ENCODE measurements at places on chromosomes 4 and X.

GRCh38 chr4:147828331-147828905 lies 96.5 kb downstream of the ARHGAP10 start:
- no peak for DNase-seq

DNA sequence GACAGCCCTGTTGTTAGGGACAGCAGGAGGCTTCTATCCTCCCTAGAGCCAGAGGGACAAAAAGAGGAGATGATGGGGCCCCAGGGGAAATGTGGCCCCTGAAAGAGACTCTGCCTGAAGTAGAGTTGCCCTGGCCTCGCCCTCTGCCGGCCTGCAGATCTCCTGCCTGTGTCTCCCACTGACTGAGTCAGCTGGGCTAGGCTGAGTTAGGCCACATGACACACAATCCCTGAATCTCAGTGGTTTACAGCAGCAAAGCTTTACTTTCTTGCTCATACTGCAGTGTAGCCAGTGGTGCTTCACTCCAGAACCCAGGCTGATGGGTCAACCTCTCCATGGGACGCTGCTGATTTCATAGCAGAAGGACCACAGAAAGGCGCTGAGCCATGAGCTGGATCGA lies 23.5 kb downstream of the DRD5 start:
- no peak for DNase-seq

- no peak for DNase-seq
These were observed 376.0 kb downstream of the BCOR start for GRCh38 chrX:39721566-39722279.

GRCh38 chr4:82230306-82230705 lies 143.5 kb downstream of the HNRNPD start:
- no peak for DNase-seq

GRCh38 chr4:8763966-8764901 lies 107.4 kb downstream of the HMX1 start:
- no peak for DNase-seq

DNA sequence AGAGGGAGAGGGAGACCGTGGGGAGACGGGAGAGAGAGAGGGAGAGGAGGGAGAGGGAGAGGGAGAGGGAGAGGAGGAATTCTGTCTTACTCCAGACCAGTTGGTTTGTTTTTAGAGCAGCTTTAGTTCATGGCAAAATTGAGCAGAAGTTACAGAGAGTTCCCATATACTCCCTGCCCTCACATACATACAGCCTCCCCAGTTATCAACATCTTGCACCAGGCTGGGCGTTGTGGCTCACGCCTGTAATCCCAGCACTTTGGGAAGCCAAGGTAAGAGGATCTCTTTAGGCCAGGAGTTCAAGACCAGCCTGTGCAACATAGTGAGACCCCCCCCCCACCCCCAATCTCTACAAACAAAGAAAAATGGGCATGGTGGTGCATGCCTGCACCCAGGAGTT lies 79.8 kb upstream of the OGT start:
- DNase-seq = no peak

DNA sequence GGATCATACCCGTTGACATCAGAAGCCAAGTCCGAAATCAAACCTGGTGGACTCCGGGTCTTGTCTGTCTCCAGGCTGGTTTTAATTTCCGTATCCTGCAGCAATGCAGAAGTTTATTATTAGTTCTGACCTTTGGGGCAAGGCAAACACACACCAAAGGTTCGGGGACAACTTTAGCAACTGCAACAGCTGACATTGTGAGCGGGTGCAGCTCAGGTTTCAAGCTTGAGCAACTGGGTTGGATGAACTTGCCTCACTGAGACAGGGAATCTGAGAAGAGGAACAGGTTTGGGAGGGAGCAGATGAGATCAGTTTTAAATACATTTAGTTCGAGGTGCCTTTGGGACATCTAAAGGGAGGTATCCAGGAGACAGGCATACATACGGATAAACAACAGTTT lies 110.7 kb downstream of the GNL3L start:
- DNase-seq = peak; percentile 0

DNA sequence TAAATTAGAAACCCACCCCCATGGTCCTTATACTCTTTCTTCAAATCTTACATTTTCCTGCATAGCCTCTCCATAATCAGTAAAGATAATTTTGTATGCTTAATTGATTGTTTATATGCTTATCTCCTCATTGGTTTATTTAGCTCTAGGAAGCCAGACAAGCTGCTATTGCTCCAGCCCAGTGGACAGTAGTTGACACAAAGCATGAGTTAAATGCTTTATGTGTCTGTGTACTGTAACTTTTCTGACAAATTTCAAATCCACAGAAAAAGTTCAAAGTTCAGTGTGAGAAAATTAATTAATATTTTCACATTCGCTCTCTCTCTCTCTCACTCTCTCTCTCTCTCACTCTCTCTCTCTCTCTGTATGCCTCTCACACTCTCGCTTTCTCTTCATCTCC lies 181.7 kb downstream of the GABRB1 start:
- DNase-seq = no peak

DNA sequence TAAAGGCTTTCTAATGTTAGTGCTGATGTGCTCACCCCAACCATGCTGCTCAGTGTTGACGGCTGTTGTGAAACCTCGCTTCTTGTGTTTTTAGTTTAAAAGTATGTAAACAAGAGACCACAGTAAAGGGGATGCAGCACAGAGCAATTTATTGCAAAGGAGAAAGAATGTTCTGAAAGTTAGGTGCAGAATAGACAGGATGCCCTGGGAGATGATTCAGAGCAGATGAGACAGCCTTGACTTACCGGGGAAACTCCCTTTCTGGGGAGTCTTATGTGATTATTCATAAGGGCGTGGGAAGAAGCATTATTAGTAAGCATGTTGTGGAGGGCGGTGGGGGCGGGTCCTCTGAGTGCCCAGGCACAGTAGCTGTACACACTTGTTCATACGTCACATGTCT lies 47.7 kb downstream of the EVC start:
- peak; percentile 61 for DNase-seq

- no peak for DNase-seq
These were observed 80.5 kb downstream of the HNRNPD start for GRCh38 chr4:82293304-82293703.

- no peak for DNase-seq
These were observed 749.4 kb downstream of the GRID2 start for GRCh38 chr4:93053140-93053539.

DNA sequence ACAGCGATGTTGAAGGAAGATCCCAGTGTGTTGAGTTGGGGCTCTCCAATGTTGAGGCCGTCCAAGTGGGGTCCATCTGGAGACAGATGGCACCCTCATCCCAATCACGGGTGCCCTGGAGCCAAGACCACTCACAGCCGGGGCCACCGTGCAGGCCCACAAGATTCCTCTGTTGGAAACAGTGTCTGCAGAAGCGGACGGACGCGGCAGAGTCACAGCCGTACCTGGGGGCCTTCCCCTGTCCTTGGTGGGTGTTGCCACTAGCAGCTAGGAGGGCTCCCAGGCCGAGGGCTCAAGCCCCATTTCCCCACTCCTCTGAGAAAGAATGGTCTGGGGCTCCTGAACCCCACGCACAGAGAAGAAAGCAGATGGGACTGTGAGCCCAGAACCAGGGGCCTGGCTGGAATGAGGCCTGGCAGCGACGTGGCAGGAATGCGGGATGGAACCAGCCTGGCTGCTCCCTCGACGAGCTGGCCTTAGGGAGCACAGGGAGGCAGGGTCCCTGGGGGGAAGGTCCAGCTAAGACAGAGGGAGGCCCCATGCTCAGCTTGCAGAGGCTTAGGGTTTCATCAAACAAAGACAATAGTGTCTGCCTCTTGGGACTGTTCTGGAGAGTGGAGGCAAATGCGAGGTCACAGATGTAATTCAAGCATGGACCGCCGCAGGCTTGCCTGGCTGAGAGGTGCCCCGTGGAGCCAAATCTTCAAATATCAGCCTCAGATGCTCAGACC lies 228.9 kb downstream of the AFAP1 start:
- no peak for DNase-seq

- DNase-seq = no peak
These were observed 1890.7 kb upstream of the PCDH10 start for GRCh38 chr4:131258361-131258760.

GRCh38 chrX:47573341-47574075 lies 8.7 kb upstream of the TIMP1 start:
- peak; percentile 4 for DNase-seq

DNA sequence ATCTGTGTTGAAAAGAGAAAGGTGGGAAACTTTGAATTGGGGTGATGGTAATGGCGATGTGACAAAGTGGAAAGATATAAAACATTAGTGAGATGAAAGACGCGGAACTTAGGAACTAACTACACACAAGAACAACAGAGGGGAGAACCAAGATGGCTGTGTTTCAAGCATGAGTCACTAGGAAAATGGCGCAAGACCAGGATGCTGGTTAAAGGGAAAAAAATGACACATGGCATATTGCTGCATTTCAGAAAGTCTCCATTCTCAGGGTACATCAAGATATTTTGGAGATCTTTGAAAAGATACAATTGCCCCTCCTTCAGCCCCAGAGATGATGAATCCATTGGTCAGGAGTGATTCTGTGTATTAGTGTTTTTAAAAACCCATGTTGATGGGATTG lies 164.4 kb downstream of the FBXO8 start:
- no peak for DNase-seq

- DNase-seq = no peak
These were observed 19.1 kb downstream of the VSIG4 start for GRCh38 chrX:66020631-66021334.

- DNase-seq = no peak
These were observed 124.5 kb upstream of the NOCT start for GRCh38 chr4:138890891-138891570.

- DNase-seq = no peak
These were observed 126.8 kb downstream of the IRF2 start for GRCh38 chr4:184347251-184348239.

DNA sequence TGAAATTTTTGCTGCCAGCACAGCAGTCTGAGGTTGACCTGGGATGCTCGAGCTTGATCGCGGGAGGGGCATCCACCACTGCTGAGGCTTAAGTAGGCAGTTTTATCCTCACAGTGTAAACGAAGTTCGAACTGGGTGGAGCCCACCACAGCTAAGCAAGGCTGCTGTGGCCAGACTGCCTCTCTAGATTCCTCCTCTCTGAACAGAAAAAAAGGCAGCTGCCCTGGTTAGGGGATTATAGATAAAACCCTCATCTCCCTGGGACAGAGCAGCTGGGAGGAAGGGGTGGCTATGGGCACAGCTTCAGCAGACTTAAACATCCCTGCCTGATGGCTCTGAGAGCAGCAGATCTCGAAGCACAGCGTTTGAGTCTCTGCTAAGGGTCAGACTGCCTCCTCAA lies 314.6 kb downstream of the STPG2 start:
- no peak for DNase-seq

DNA sequence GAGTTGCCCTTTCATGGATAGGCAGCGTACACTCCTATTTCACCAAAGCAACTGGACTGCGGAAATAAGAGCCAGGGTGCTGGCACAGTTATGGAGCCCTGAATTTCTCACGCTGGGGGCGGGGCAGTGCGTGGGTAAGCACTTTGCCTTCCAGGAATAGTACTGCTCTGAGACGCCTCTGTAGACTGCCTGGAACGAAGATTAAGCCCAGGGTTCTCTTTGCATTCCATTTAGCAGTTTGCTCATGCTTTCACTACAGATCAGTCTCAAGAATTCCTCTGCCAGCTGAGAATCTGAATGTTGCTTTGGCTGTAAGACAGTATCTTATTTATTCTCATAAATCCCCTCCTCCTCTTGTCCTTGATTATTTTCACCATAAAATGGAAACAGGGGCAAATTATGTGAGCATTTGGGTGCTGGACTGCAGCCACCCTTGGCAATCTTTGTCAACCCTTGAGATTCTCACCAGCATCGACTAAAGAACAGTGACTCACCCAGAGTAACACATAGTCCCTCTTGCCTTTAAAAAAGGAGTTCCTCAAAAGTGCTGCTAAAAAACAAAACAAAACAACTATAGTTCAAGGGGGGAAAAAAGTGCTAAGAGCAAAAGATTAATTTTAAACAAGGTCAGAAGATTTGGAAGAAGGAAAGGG lies 88.9 kb upstream of the CITED1 start:
- DNase-seq = no peak

DNA sequence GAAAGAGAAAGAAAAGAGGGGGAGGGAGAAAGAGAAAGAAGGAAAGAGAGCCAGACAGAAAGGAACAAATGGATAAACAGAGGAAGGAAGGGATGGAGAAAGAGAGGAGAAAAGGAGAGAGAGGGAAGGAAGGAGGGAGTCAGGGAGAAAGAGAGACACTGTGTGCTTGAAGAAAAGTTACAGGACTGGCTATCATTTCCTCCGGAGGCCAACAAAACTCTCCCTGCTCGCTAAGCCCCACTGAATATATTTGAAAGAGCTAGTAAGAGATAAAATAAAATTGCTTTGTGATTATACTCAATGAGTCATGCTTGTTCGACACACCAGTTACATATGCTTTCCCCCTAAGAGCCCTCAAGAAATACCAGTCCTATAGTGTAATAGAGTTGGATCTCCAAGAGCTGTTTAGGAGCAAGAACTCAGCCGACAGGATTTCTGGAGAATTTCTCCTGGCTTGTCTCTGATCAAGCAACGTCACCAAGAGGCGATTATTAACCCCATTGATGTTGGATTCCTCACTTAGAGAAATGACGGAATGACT lies 102.2 kb downstream of the MXRA5 start:
- no peak for DNase-seq

GRCh38 chr4:3484057-3484973 lies 21.2 kb downstream of the DOK7 start:
- DNase-seq = peak; percentile 76

DNA sequence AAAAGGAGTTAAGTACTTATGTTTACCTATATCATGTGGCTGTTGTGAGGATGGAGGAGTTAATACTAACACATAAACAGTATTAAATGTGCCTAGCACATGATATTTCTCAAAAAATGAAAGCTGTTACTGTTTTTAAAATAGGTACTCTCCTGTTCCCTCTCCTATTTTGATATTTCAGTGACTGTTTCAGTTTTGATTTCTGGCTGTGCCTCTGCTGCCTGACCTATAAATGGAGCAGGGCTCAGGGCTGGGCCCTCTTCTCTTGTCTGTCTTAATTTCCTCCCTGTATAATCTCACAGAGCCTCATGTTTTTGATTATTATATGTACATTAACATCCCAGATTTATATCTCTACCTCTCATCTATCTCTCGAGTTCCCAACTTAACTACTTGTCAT lies 93.3 kb downstream of the UGT8 start:
- no peak for DNase-seq

GRCh38 chr4:33262824-33263223 lies 2542.7 kb downstream of the PCDH7 start:
- DNase-seq = no peak
